Activated T-helper 1 cell treated with anti-CD3 and anti-CD28 coated beads, Interleukin-2, amount 50 U/mL, for 16 hours (primary cell): ENCODE measurements at places on chromosomes 7 and 10.

- no peak for DNase-seq
Observed at GRCh38 chr7:32056767-32057166, 13.4 kb downstream of the PDE1C start.

DNA sequence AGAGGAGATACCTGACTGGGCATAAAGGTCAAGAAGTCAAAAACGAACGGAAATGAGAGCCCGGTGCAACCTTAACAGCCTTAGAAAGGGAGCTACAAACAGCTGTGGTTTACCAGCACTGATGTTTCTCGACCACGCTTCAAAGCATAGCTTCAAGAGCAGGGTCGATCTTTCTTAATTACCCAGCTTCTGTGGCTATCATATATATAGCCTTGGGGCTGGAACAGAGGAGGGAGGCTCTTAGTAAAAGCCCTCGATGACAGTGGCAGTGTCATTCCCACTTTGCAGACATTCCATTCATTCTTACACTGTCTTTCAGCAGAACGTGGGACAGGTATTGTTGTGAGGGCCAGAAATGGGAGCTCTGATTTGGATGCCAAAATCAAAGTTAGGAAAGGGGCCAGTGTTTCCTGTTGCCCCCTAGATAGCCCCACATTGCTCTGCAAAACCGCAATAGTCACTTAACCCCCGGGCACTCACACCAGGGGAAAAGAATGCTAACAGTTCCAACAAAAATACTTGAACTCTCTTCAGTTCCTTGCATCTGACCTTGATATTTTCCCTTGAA, 141.5 kb downstream of the MTPAP start:
- no peak for DNase-seq

DNA sequence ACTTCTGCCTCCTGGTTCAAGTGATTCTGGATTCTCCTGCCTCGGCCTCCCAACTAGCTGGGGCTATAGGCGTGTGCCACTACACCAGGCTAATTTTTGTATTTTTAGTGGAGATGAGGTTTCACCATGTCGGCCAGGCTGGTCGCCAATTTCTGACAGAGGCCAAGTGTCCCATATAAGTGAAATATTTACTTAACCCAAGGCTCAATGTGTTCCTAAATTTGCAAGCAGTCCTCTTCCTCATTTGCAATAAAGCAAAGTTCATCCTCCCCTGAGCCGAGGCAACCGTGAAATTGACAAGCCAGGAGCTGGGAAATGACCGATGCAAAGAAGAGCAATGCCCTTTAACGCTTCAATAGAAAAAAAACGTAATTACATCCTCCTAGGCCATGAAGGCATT, 347.7 kb downstream of the FRMD4A start:
- no peak for DNase-seq

GRCh38 chr10:131636116-131636515, 264.7 kb upstream of the PPP2R2D start:
- no peak for DNase-seq

DNA sequence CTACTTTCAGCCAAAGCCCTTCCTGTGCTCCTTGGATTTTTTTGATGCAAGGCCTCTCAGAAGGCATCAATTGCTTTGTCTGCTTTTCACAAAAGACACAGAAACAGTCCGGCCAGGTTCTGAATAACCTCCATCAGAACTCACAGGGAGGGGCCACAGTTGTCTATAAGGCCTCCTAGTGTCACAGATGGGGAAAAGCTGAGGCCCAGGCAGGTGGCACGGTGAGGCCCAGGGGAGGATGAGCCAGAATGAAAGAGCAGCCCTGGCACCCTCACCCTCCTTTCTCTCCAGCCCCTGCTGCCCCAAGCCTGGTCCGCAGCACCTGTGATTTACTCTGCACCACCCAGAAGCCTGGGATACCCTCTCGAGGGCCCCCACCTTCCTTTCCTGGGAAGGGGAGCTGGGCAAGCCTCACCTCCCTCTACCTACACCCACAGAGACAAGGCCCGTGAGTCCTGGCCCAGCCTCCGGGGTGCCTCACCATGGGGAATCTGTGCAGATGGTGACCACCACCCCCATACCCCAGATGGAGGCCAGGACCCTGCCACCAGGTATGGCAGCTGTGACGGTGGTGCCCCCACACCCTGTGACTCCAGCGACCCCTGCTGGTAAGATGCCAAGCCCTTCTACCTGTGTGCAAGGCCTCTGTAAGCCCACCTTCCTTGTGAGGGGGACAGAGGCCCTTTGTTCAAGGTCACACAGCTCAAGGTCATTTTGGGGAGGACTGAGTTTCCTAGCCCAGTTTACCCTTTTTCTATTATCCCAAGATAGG, 26.2 kb upstream of the ZNF467 start:
- DNase-seq = peak; percentile 34

DNA sequence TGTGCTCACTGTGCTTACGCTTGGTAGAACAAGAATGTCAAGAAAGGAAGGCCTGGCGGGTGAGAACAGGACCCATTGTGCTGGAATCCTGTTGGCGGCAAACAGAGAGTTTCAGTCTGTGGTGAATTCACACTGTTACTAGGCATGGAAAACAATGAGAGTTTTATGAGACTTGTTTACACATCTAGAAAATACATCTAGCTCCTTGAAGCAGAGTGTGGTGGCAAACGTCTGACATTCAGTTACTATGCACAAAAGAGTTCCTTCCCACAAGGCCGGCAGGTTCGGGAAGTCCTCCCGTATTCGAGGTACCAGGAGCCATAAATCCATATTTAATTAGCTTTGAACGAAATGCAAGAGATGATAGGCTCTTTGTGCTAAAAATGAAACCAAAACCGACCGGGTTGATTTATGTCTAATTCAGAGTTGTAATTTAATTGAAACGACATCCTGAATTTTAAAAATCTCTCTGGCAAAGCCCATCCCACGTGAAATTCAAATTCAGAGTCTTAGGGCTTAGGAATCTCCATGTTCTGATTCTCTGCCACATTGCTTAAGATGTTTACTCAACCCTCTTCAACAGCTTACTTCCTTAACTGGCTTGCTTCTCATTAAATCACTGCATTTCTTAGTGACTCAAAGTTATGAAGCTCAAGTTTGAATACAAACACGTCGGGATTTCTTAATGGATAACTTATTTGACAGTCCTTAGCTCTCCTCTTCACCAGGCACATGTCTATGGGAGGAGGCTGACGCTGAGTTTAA, 299.9 kb upstream of the PITRM1 start:
- DNase-seq = no peak

- DNase-seq = no peak
Observed at GRCh38 chr10:132114953-132115520, 49.3 kb downstream of the JAKMIP3 start.

DNA sequence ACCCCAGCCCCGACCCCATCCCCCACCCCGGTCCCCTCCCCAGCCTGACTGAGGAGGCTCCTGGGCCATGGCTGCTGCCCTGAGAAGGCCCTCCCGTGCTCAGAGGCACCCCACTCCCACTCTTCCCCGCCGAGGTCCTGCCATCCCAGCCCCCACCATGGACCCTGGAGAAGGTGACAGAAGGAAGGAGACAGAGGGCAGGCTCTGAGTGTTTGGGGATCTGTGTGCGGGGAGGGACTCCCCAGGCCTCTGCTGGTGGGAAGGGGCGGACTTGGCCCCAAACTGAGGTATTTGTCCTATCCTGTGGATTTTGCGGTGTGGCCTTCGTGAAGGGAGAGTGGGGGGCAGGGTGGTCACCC, 53.4 kb downstream of the PWWP2B start:
- DNase-seq = no peak

DNA sequence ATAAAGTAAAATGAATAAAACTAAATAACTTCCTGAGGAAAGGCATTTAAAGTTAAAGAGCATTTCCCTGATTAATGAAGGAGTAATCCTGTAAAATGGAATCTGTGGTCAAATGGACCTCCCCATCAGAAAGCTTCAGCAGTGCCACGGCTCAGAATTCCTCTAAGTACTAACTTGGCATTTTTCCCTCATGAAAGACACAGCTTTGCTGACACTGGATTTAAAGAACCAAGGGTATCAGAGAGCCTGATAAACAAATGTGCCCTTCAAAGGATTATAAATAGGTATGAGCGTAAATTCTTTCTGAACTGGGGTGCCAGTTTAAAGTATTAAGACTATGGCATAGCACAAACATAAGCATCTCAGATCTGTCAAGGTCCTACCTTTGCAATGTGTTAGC, 24.2 kb upstream of the RNF148 start:
- DNase-seq = no peak
